ENCODE measurements at places on chromosomes 1 and 21.

DNA sequence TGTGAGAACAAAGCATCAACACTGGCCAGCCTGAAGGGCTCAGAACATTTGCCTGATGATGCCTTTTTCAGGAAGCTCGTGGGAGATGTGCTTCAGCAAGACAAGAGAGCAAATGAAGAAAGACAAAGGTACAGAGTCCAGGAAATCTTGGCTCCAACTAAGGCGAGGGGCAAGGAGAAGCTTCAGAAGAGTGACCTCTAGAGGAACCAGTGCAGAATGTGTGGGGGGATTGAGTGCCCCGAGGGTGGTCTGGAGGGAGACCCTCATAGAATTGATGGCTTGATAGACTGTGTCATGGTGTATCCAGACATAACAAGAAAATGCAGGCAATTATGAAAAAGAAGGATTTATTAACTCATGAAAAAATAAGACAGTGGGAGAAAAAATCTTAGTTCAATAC, 15.3 kb upstream of the NLRP3 start:
- no peak for DNase-seq

DNA sequence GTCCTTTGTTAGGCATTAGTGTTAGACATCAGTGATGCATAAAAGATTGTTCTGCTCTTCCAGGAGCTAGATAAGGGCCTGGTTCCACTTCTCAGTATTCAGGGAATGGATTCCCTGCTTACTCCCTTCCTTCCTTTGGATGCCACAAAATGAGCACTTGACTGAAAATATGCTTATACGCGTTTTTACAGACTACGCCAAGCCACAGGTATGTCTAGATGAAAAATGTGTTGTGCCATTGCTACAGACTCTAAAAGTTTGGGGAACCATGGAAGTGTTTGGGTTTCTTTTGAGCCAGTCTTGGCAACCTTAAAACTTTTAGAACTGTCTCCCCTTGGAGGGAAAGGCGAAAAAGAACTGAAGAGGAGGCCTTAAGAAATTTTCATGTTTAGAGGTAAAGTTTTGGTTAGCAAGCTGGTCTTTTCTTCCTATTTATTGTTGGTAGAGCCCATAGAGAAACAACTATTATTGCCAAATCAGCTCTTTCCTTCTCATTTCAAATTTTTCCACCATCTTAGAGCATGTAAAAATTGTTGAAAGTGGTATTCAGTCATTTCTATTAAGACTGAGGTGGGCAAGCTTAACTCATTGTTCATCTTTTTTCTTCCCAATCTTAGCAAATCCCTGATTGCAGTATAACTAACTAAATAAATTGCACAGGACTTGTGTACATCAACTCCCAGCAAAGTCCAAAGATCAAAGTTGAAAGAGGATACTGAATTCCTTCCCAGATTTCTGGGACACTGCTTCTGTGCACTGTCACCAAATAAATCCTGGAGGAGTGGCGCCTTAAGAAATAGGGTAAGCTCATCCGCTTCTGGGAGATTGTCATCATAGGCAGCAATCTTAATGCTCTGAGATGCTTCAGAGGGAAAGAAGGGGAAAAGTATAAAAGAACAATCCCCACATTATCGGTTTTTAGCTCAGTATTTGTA, 18.9 kb downstream of the FGGY start:
- no peak for DNase-seq

GRCh38 chr1:223068900-223069665, 74.0 kb downstream of the TLR5 start:
- DNase-seq: no peak

DNA sequence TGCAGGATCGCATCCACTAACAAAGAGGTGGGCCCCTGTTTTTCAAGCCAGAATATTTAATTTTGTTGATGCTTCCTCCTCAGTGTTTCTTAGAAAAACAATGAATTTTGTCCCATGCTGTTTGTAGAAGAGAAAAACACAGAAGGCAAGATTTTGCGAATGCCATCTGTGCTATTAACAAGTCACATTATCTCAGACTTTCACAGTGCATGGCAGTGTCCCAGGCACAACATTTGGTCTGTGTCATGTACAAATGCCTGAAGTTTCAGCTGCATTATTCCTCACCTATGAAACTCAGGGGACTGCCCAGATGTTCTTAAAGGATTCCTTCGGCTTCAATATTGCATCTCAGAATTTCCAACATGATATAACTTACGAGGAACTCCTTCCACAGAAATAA, 99.6 kb upstream of the ZC3H11B start:
- no peak for DNase-seq

- no peak for DNase-seq
These were observed 159.7 kb upstream of the BEND5 start for GRCh38 chr1:48936436-48936835.

DNA sequence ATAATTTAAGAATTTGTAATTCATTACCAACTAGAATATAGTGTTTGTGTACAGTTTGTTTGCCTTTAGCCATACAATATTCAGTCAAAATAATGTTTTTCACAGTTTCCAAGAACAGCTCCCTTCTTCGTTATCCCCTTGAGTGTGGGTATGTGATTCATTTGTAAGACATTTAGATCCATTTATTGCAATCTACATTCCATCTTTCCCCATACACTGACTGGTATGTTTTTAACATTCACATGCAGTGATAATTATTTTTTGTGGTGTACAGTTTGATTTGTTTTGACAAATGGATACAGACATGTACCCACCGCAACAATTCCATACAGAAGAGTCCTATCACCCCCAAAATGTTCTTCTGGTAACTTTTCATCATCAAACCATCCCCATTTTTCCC, 589.1 kb upstream of the ADAMTS5 start:
- no peak for DNase-seq

GRCh38 chr1:223486932-223487886, 94.0 kb downstream of the CCDC185 start:
- no peak for DNase-seq

- DNase-seq: no peak
These were observed 344.0 kb upstream of the USP24 start for GRCh38 chr1:55559161-55559611.

- no peak for DNase-seq
These were observed 89.1 kb upstream of the LYST start for GRCh38 chr1:235955777-235956176.

- DNase-seq: no peak
These were observed at the start of gene DIRAS3 for GRCh38 chr1:68049941-68050878. DIRAS3 (minus strand) TSS chr1:68050627; CDS start chr1:68047297, 3,330 bp downstream.

GRCh38 chr1:181043025-181043888, 9.5 kb downstream of the MR1 start:
- DNase-seq: no peak

GRCh38 chr1:42165511-42166210, 1.1 kb upstream of the GUCA2A start:
- no peak for DNase-seq

DNA sequence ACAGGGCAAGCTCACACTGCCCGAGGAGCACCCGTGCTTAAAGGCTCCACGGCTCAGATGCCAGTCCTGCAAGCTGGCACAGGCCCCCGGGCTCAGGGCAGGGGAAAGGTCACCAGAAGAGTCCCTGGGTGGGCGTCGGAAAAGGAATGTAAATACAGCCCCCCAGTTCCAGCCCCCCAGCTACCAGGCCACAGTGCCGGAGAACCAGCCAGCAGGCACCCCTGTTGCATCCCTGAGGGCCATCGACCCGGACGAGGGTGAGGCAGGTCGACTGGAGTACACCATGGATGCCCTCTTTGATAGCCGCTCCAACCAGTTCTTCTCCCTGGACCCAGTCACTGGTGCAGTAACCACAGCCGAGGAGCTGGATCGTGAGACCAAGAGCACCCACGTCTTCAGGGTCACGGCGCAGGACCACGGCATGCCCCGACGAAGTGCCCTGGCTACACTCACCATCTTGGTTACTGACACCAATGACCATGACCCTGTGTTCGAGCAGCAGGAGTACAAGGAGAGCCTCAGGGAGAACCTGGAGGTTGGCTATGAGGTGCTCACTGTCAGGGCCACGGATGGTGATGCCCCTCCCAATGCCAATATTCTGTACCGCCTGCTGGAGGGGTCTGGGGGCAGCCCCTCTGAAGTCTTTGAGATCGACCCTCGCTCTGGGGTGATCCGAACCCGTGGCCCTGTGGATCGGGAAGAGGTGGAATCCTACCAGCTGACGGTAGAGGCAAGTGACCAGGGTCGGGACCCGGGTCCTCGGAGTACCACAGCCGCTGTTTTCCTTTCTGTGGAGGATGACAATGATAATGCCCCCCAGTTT, 1.3 kb downstream of the CELSR2 start:
- no peak for DNase-seq

DNA sequence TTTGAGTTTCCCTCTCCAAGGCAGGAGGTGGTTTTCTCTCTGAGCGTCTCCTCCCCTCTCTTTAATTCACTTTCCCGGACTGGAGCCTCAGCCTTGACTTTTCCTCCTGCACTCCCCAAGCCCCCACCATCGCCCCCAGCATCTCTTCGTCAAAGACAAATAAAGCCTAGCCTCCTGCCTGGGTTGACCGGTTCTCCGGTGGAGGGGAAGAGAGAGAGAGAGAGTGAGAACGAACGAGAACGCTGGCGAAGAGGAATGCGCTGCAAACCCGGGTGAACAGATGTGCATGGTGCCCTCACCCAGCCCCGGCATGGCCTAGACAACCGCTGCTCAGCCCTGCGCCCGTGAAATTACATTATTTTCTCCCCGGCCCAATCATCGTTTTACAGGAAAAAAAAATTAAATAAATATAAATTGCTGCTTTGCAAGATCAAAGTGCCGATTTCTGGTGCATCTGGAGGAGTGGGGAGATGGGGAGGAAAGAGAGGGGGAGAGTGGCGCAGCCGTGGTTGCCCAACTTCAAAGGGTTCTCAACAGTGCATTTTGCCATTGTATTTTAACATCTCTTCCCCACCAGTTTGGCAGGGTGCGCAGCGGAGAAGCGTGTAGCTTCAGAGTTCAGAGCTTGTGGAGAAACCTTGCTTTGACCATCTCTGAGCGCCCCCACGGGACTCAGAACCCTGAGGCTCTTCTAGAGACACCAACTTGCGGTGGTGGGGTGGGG, 11.4 kb upstream of the TBX15 start:
- no peak for DNase-seq

GRCh38 chr1:167881069-167881468, 32.9 kb downstream of the ADCY10 start:
- no peak for DNase-seq

- DNase-seq: no peak
These were observed 64.7 kb downstream of the RGL1 start for GRCh38 chr1:183869664-183870063.

Data from stimulated activated CD4-positive, alpha-beta T cell treated with anti-CD3 and anti-CD28 coated beads, Interleukin-1b, Interleukin-23, amount 100 ng/mL, for 1 hour (primary cell).